ENCODE measurements at places on chromosomes 4 and X.

DNA sequence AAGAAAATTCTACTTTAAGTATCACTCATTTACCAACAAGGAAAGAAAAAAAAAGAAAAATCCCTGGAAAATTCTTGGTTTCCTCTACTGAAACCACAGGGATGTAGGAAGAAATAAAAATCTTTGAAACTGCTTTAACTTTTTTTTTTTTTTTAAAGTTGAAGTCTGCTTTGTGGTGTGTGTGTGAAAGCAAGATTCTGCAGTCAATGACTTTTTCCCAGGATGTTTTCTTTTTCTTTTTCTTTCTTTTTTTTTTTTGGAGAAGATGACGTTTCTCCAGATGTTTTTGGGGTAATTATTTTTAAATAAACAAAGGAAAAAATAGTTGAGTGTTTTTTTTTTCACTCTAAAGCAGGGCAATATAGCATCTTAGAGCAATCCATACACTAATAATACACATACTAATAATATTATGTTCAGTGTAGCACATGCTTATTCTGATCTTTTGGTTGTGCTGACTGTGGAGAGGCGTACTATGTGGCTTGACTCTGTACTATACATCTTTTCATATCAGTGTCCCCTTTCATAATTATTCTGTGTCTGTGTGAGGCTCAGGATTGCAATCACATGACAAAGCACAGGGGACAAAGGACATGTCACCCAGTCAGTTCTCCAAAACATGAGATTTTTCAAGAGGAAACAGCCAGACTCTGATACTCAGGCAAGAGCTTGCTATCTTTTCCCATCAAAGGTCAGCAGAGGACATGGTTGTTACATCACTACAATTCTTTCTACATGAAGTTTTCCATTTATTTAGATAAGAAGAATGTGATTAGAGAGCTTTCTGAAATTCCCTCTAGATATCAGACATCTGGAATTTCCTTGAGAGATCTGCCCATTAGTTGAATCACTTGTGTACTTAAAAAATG is 111.0 kb downstream of the PDE5A start:
- peaks cover 18% of the 10 kb centered on the region for H3K36me3 ChIP-seq
- no peak overlapping the region for H3K4me3 ChIP-seq
- H3K27ac ChIP-seq = peak overlapping the region; percentile 81
- no peak for DNase-seq
- peaks cover 26% of the 10 kb centered on the region for H3K4me1 ChIP-seq

DNA sequence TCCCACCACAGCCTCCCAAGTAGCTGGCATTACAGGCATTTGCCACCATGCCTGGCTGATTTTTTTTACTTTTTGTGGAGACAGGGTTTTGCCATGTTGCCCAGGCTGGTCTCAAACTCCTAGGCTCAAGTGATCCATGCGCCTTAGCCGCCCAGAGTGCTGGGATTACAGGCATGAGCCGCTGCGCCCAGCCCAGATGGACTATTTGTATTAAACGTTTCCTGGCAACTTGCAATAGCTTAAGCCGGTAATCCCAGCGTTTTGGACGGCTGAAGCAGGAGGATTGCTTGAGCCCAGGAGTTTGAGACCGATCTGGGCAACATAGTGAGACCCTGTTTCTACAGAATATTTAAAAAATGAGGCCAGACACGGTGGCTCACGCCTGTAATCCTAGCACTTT is 18.4 kb downstream of the UBE2K start:
- peak; percentile 42 for DNase-seq
- H3K27me3 ChIP-seq = no peaks in the 10 kb centered on the region
- H3K27ac ChIP-seq = peak overlapping the region; percentile 79
- peaks cover 58% of the 10 kb centered on the region for H3K4me1 ChIP-seq
- peaks cover 4% of the 10 kb centered on the region for H3K36me3 ChIP-seq

DNA sequence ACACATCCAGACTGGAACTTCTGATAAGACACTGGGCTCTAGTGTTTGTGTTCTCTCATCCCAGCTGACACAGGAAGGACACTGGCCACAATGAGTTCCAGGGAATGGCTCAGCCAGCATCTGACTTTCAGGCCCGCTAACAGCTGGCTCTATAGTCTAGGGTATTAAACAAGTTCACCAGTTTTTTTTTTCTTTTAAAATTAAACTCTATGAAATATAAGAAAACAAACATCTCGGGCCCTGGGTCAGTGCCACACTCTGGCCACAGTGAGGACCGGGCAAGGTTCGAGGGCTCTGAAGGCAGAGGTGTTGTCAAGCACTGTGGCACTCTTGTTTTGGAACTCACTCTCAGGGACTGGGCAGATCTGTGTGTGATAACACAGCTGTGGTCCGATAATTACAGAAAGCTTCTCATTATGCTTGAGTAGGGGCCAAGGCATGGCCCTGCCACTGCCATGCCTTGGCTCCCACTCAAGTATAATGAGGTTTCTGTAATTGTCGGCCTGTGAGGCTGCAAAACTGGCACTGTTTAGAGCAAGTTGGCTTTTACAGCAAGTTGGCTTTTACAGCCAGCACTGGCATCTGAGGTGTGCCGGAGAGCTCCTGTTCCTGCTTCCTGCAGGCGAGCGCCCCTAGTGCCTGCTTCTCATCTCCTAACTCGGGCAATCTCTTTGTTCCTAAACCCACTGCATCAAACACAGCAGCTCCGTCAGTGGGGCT is 62.8 kb downstream of the PPP1R2C start:
- H3K27ac ChIP-seq = no peak overlapping the region
- H3K36me3 ChIP-seq = no peaks in the 10 kb centered on the region
- no peak overlapping the region for H3K4me3 ChIP-seq
- no peak for DNase-seq

- no peak overlapping the region for H3K27ac ChIP-seq
- H3K36me3 ChIP-seq = no peaks in the 10 kb centered on the region
- no peak for DNase-seq
- peaks cover 15% of the 10 kb centered on the region for H3K4me1 ChIP-seq
Observed at GRCh38 chrX:96704629-96705028, 20.0 kb downstream of the DIAPH2 start.

DNA sequence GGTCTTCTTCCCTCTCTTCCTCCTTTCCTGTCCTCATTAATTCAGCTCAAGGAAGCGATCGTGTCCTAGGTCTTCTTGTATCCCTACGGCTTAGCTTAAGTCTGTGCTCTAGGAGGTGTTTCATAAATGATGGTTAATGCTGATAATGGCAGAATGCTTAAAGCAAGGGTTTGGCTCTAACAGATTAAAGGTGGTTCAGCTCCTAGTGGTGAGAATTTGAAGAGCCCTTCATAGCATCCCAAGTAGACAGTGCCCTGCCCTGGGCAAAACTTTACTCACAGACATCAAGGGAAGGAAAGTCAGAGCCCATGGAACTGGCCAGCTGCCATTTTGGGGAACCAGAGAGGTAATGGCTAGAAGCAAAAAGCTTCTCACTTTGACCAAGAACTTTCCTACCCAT is 47.0 kb upstream of the PGRMC1 start:
- no peak overlapping the region for H3K4me3 ChIP-seq
- DNase-seq = no peak
- no peaks in the 10 kb centered on the region for H3K36me3 ChIP-seq
- peaks cover 4% of the 10 kb centered on the region for H3K4me1 ChIP-seq
- H3K27me3 ChIP-seq = peaks cover 3% of the 10 kb centered on the region
- H3K27ac ChIP-seq = no peak overlapping the region

- no peaks in the 10 kb centered on the region for H3K4me1 ChIP-seq
- DNase-seq = no peak
- no peak overlapping the region for H3K27ac ChIP-seq
- no peaks in the 10 kb centered on the region for H3K36me3 ChIP-seq
- peaks cover 27% of the 10 kb centered on the region for H3K27me3 ChIP-seq
Observed at GRCh38 chr4:84527391-84527790, 28.3 kb upstream of the NKX6-1 start.

DNA sequence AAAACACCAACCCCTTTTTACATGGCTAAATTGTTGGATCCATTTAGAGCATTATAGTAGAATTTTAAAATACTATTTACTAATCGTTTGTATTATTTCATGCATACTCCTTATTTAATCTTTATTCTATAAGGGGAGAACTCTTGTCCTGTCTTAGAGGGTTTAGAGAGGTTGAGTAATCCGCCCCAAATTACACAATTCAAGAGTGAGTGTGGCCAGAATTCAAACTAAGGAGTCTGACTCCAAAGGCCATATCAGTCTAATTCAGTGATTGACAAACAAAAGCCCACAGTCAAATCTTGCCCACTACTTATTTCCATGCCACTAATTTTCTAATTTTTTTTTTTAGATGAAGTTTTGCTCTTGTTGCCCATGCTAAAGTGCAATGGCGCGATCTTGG is 33.7 kb upstream of the NEIL3 start:
- no peaks in the 10 kb centered on the region for H3K27me3 ChIP-seq
- no peak for DNase-seq
- no peaks in the 10 kb centered on the region for H3K36me3 ChIP-seq

DNA sequence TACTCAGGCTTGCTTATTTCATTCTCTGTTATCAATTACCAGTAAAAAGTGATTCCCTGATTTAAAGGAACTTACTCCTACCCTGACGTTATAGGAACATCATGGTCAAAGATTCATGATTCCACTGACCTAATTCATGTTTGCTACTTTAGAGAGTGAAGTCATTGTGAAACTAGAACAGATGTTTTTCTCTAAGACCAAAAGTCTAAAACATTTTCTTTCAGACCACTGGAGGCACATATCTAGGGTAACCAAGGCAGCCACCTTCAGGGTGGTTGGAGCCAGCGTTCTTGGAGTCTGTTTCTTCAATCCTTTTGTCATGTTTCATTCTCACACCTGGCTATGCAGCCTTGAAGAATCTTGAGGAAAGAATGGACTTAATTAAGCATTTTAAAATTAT is 77.8 kb downstream of the GALNTL6 start:
- no peak for DNase-seq

GRCh38 chr4:37317104-37317643 is 72.6 kb downstream of the NWD2 start:
- no peak for DNase-seq
- no peak overlapping the region for H3K27ac ChIP-seq
- H3K36me3 ChIP-seq = peaks cover 1% of the 10 kb centered on the region
- no peak overlapping the region for H3K4me3 ChIP-seq

DNA sequence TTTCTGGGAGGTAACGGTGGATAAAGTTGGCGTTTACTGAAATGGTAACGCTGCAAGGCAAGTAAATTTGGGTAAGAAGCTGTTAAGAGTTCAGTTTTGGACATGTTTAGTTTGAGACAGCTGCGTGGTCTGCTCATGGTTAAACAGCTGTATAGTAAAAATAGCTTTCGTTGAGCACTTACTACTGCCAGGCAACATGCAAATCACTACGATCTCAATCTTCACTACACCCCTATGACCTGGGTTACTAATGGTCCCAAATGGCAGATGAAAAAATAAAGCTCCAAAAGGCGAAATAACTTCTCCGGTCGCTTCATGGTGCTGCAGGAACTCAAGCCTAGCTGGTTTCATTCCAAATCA is 22.2 kb downstream of the FABP2 start:
- peaks cover 40% of the 10 kb centered on the region for H3K4me1 ChIP-seq
- DNase-seq = no peak
- peak overlapping the region; percentile 99 for H3K27ac ChIP-seq

DNA sequence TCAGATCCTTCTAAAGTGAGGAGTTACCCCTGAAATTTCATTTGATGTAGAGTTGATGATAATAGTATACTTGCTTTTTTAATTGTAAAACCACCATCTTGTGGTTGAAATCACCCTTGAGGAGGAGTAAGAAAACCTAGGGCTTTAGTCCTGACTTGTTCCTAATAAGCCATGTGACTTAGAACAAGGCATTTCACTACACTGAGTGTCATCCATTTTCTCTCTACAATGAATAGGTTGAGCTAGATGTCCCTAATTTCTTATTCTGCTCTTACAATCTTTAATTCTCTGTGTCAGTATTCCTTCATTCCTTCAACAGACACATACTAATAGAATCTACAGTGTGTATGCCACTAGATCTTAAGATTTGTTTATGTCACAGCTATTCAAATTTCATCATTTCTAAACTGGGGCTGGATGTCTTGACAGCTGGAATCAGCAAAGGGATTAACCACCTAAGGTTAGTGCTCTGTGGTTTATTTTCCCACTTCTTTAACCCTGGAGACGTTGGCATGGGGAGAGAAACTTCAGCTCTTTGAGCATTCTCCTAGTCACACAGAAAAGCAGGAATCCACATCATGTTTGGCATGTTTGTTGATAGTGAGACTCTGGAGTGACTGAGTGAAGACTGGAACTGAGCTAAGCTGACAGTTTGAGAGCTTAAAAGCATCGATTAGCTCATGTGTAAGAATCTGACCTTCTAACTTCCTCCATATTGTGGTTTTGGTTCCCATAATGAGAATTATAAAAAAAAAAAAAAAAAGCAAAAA is 246.3 kb downstream of the NDST4 start:
- DNase-seq = no peak
- H3K27me3 ChIP-seq = no peaks in the 10 kb centered on the region
- no peak overlapping the region for H3K27ac ChIP-seq

GRCh38 chr4:1447676-1448588 is 41.7 kb upstream of the NKX1-1 start:
- peaks cover 2% of the 10 kb centered on the region for H3K36me3 ChIP-seq
- no peak overlapping the region for H3K4me3 ChIP-seq
- no peak overlapping the region for H3K27ac ChIP-seq
- no peaks in the 10 kb centered on the region for H3K4me1 ChIP-seq
- no peak for DNase-seq
- peaks cover 23% of the 10 kb centered on the region for H3K27me3 ChIP-seq

GRCh38 chrX:129651756-129652564 is 2.8 kb downstream of the APLN start:
- DNase-seq = no peak
- no peak overlapping the region for H3K27ac ChIP-seq
- H3K27me3 ChIP-seq = peaks cover 20% of the 10 kb centered on the region
- H3K36me3 ChIP-seq = no peaks in the 10 kb centered on the region
- no peak overlapping the region for H3K4me3 ChIP-seq
- H3K4me1 ChIP-seq = peaks cover 7% of the 10 kb centered on the region

DNA sequence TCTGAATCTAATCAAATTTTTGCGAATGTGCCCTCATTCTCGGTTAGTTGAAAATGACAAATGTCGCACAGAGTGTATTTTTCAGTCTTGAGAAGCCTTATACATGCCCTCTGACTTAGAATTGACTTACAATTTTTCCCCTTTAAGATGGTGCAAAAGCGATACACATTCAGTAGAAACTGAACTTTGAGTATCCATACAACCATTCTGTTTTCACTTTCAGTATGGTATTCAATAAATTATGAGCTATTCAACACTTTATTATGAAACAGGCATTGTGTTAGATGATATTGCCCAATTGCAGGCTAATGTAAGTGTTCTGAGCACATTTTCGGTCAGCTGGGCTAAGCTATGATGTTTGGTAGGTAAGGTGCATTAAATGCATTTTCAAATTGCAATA is 43.4 kb downstream of the SLC9A7 start:
- no peak for DNase-seq
- peaks cover 3% of the 10 kb centered on the region for H3K36me3 ChIP-seq
- H3K27me3 ChIP-seq = no peaks in the 10 kb centered on the region
- no peak overlapping the region for H3K27ac ChIP-seq

GRCh38 chr4:27289704-27290103 is 429.1 kb downstream of the STIM2 start:
- H3K27ac ChIP-seq = no peak overlapping the region
- H3K4me1 ChIP-seq = no peaks in the 10 kb centered on the region
- no peak for DNase-seq
- no peak overlapping the region for H3K4me3 ChIP-seq
- no peaks in the 10 kb centered on the region for H3K27me3 ChIP-seq
